NCI-H187 treated with DMSO at 0.1 percent for 48 hours (cell line): ENCODE measurements at places on chromosomes 7 and 10.

DNA sequence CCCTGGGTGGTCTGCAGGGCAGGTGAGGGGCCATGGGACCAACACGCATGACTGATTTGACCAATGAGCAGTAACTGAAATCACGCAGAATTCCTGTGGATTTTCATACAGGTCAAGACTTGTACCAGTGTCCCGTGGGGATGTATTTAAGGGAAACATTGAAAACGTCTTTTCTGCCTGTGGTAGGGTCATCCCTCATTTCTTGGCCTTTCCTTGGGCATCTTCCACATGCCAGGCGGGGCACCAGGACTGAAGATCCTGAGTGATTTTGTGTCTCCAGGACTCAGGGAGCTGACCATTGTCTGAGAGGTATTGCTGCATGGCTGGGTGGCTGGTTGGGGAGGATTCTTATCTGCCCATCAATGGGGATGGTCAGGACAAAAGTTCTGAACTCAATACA lies 289.0 kb downstream of the GLRX3 start:
- no peak for DNase-seq

DNA sequence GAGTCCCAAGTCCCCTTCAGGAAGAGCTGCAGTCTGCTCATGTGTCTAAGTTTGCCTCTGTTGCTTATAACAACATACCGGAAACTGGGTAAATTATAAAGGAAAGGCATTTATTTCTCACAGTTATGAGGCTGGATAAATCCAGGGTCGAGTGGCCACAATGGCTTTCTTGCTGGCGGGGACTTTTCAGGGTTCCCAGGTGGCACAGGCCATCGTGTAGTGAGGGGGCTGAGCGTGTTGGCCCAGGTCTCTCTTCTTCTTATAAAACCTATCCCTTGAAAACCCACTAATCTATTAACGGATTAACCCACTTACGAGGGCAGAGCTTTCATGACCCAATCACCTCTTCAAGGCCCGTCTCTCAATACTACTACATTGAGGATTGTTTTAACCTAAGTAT lies 8.7 kb downstream of the VIPR2 start:
- DNase-seq = no peak

DNA sequence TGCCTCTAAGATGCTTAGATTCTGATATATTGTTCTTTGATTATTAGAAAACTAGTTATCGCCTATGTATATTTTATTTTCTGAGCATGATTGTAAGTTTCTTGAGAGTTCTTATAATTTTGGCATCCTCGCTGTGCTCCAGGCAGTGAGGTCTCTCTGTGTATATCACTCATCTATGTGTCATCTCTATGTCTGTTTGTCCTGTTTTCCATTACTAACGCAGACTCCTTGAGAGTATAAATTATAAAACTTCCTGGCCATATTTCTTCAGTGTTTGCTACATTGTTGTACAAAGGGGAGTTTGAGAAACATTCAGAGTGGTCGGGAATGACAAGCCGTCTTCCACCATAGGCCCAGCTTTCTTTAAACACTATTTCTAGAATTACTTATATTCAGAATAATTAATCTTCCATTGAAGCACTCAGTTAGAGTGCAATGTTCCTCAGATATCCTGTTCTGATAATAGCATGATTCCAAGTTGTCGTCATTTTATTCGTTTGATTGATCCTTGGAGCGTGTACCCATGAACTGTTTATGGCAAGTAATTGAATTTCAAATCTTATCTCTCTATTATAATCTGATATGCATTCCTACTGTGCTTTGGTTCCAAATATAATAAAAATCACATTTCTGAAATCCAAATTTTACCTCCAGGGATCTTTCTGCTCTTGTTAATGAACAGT lies 206.6 kb downstream of the BAMBI start:
- no peak for DNase-seq

DNA sequence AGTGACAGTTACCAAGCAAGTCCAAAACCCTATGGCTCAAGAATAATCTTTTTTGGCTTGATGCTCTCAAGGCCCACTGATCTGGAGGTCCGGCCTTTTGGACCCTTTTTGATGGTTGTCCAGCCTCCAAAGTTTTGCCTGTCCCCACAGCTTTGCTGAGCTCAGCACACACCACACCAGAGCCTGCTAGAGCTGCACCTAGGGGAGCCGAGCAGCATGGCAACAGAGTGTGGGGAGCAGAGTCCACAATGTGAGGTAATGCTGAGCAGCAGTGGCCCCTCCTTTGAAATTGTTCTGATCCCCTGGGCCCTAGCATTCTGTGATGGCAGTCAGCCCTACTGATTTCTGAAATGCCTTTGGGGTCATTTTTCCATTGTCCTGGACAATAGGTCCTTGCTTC lies 9.3 kb downstream of the GIMAP7 start:
- no peak for DNase-seq

DNA sequence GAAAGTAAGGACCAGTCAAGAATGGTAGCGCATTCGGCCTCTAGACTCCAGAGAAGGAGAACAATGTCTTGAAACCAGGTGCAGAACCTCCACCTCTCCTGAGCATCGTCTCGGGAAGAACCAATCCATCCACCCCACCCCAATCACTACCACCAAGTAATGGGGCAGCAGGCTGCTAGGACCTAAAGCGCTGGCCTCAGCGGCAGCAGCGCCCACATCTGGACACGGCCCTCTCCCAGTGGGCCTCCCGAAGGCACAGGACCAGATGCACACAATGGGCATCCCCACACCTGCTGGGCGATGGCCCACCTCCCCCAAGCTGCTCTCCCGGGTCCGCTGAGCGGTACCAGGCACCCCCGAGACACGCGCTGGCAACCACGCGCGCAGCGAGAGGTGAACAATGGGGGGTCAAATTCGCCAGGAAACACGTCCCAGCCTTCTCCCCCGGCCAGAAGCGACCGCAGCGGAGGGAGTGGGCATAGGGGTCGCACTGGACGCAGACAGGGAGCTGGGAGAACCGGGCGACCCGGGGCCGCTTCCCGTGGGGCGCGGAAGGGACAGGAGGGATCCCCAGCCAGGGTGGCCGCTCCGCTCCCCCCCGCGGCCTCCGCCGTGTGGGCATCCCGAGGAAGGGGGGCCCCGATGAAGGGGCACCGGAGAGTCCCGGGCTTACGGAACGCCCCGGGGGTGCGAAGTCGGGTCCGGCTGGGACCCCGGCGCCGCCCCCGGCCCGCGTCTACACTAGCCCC lies 506 bp downstream of the CTTNBP2 start:
- DNase-seq = no peak

GRCh38 chr7:108211382-108212201 lies 81.4 kb upstream of the LAMB4 start:
- DNase-seq = no peak
